ENCODE measurements at places on chromosomes 13 and 19.

- no peak for DNase-seq
These were observed 20.6 kb downstream of the LRRC4B start for GRCh38 chr19:50547385-50548190.

DNA sequence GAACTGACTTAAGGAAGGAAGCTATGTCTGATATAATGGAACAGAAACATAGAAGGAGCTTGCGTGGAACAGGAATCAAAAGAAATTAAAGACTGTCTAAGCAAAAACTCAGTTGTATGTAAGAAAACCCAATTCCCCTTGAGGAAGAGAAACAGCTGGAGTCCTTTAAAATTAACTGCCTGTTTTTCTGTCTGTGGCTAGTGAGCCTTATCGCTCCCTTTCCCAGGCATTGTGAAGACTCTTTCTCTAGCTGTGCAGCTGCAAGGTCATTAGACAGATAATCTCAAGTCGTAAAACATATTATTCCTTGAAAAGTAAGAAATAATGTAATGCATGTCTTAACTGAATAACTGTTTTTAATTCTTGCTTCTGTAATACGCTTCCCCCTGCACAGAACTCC lies 39.7 kb upstream of the IGSF23 start:
- DNase-seq = no peak

DNA sequence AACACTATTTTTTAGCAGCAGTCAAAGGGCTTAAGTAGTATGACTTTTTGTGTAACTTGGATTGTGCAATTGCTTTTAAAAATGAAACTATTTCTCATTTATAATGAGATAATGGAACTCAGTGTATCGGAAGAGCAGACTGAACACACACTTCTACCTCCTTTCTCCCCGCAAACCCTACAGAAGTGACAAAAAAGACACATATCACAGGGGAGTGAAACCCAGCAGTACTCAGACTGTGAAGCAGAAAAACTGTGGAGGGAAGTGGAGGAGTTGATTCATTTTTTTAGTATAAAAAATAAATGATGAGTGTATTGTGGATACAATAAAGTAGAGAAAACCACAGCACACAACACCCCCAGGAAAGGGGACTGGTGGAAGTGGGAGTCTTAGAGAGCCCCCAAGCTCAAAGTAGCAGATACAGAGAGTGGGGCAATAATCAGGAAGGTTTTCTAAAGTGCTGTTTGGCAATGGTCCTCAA lies 9.7 kb downstream of the LPAR6 start:
- DNase-seq = no peak

- DNase-seq = no peak
These were observed 13.0 kb downstream of the MYO9B start for GRCh38 chr19:17088552-17088951.

DNA sequence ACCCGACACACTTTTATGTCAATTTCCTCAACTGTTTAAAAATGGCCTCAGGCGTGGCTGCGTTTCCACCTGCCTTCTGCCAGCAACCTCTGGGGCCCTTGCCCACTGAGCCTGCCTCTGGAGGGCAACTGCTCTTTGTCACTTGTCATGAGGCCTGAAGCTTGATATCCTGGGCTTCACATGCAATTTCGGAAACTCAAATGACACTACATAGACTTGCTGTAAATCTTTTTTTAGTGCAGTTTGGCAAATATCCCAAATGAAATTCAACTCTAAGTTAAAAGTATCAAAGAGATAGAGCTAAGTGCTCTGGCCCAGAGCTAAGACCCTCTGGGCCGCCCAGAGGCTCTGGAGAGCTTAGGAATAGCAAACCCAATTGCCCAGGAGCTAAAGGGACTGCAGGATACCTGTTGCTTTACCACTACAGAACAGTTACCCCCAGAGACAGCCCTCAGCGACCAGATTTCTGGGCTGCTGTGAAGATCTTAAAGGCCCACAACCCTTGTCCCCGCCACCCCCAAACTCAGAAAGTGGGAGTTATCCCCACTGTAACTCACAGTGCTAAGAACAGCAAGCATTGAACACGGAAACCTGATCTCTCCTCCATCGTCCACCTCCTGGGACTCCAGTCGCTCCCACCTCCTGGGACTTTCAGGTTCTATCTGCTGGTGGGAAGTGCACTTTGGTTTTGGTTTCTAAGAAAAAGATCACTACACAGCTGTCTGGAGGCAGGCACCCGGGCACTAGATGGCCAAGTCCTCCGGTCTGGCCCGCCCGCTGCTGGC lies 19.4 kb downstream of the GJA3 start:
- no peak for DNase-seq

GRCh38 chr19:38182536-38183210 lies 41.3 kb downstream of the DPF1 start:
- DNase-seq = no peak

GRCh38 chr13:22936228-22936627 lies 244.6 kb upstream of the SGCG start:
- DNase-seq = no peak

- DNase-seq = no peak
These were observed 35.8 kb downstream of the ZIC5 start for GRCh38 chr13:99935772-99936171.

GRCh38 chr13:29111446-29111845 lies 291.3 kb downstream of the MTUS2 start:
- DNase-seq = no peak

DNA sequence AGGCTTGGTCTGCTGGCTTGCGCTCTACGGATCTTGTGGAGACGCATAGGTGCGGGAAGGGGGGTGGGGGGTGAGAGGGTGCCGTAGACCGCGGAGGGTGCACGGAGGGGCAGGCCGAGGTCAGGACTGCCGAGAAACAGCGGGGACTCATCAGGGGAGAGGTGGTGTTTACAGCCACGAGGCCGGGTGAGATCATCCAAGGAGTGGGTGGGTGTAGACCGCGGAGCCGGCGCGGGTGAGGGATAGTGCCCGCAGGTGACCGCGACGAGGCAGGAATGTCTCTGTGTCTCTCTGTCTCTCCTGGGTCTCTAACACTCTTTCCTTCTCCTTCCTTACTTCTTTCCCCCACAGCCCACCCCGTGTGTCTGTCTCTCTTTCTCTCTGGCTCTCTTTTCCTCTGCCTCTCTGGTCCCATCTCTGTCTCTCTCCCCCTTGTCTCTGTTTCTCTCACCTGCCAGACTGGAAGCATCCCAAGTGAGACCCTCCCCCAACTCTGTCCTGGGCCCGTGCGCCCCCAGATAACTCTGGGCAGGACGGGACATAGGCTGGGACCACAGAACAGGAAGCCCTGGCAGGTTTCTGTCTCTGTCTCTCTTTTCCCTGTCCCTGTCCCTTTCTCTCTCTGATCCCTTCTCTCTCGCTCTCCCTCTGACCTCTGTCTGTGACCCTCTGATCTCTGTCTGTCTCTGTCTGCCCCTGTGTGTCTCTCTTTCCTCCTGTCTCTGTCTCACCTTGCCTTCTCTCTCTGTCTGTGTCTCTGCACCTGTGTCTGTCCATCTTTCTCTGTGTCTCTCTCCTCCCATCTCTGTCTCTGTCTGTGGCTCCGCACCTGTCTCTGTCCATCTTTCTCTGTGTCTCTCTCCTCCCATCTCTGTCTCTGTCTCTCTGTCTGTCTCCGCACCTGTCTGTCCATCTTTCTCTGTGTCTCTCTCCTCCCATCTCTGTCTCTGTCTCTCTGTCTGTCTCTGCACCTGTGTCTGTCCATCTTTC lies 1.8 kb upstream of the KLK4 start:
- no peak for DNase-seq

DNA sequence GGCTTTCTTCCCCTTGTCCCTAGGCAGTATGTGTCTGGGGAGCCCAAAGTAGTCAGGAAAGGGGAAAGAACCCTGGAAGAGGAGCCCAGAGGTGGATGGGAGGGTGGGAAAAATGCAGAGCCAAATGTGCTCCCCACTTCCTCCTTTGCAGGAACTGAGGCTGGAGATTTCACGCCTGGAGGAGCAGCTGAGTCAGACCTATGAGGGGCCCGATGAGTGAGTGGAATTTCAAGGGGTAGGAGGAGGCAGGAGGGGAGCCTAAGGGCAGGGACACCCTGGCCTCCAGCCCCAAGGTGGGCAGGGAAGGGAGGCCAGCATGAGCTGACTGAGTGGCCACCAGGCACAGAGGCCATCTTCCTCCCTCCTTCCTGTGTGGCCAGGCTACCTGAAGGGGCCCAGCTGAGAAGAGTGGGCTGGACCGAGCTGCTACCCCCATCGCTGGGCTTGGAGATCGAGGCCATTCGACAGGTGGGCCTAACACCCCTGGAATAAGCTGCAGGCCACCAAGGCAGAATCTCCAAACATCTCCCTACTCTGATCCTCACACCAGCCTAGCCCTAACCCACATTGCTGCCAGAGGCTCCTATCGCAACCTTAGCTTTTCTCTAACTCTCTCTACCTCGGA lies 14.3 kb downstream of the PTH2 start:
- DNase-seq = no peak

- no peak for DNase-seq
These were observed 18.9 kb downstream of the KDM4B start for GRCh38 chr19:4987692-4988370.

GRCh38 chr19:18731562-18732008 lies 48.1 kb downstream of the CRTC1 start:
- no peak for DNase-seq

- no peak for DNase-seq
These were observed 35.0 kb upstream of the VWA8 start for GRCh38 chr13:41995946-41996345.

- DNase-seq = no peak
These were observed 199.2 kb downstream of the TEX29 start for GRCh38 chr13:111519490-111520170.

- no peak for DNase-seq
These were observed 14.6 kb upstream of the KCNN1 start for GRCh38 chr19:17951990-17952976.

DNA sequence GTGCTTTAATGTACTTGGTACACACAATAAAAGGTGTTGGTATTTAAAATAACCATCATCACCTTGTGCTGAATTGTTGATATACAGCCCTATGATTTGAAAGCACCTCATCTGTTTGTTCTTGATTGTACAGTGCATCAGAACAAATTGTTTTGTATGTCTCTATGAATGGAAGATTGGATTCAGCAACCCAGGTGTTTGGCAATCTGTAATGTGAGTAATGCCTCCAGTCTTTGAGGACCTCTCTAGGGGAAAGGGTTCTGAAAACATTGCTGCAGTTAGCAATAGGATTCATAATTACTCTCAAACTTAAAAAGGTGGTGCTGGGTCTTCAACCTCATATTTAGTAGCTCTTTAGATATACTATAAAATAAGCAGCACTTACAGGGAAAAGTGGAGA lies 341.8 kb downstream of the OXGR1 start:
- no peak for DNase-seq

GRCh38 chr13:33879118-33879517 lies 61.2 kb downstream of the RFC3 start:
- DNase-seq = no peak

DNA sequence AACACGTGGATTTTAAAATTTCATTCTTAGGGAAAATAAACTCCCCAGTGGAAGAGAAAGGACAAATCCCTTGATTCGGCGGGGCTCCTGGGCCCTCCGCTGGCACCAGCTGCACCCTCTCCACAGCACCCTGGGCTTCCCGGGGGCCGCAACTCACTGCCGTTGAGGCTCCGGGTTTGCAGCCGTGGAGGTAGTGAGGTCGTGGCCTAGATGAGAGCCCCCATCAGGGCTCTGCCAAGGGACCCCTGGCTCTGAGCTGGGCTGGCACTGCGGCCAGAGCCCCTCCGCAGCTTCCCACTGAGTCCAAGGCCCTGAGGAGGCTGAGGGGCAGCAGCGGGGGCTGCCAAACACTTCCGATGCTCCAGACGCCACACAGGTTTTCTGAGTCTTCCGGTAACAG lies 133.7 kb upstream of the MCF2L start:
- DNase-seq = no peak

DNA sequence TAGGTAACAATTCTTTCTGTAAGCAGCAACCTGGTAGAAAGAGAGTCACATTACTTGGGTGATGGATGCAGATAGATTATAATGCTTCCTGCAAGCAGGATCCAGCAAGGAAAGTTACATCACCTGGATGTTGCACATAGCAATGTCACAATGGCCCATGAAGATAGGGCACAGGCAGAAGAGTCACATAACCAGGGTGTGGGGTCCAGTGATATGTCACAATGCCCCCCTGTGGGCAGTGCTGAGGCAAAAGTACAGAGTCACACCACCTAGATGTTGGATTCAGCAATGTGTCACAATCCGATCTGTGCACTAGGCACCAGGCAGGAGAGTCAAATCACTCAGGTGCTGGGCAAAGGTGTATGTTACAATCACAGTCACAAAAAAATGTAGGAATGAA lies 4.0 kb upstream of the ZNF43 start:
- no peak for DNase-seq

DNA sequence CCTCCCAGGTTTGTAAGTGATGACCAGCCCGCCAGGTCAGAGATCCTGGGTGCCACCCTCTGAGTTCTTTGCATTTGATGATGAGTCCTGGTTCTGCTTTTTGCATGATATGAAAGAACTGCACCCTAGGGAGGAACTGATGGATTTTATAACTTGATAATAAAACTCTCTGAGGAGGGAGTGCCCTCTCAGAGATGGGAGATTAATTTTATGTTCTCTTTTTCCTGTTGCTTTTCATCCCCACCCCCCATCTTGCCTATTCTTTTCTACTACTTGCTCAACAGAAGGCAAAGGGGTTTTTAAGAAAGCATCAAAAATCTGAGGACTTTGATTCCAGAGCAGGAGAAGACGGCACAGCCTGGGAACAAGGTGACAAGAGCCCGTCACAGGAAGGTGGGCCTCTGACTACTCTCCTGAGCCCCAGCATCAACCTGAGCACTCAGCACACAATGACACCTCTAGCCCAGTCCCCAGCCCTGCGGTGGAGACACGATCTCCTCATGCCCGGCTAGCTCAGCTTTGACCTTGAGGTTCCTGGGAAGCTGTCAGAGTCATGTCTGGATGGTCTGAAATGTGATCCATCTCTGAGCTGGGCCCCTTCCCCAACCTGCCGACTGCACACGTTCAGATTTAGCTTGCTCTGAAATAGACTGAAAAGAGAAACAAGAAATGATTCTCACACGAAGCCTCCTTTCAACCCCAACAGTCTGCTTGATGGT lies 69.1 kb downstream of the SIAH3 start:
- no peak for DNase-seq

- no peak for DNase-seq
These were observed 15.9 kb upstream of the S1PR4 start for GRCh38 chr19:3162418-3163229.

GRCh38 chr19:13588957-13589833 lies 82.9 kb upstream of the CACNA1A start:
- peak; percentile 71 for DNase-seq

DNA sequence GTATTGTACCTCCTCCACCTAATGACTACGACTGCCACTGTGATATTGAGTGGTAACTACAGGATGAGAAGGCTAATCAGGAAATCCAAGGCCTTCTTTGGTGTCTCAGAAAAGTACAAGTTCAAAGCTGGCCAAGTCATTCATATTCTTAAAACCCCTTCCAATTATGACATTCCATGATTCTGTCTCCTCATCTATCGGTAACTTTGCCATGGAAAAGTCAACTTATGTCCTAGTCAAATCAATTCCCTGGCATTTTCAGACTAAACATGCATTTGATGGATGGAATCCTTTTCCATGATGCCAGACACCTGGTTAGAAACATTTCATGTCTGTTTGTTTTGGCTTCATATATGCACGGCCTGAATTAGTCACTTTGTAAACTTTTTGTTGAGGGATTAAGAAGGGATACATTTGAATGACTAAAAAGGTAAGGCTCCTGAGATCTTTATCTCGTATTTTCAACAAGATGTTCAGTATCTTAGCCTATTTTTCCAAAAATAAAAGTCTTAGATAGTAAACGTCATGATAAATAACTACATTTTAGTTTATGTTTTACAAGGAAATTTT lies 186.5 kb downstream of the NHLRC3 start:
- no peak for DNase-seq

Data from T follicular helper cell (primary cell).